Progenitor cell of endocrine pancreas (in vitro differentiated cells): ENCODE measurements at places on chromosomes 16 and 17. TPM values are rescaled to one million over a fixed set of nuclear protein-coding genes. Genes with fewer than 3 reads are reported as not detected.

- no peak for DNase-seq
These were observed 6.3 kb downstream of the TERF2IP start for GRCh38 chr16:75653922-75654321.

The PRSS53 gene
- 2.3 and 2.9 TPM in 2 replicates for total RNA-seq

The IRX3 gene
- 4.1 and 4.5 TPM in 2 replicates for total RNA-seq

The DRG2 gene
- total RNA-seq: 42.9 and 49.3 TPM in 2 replicates

DNA sequence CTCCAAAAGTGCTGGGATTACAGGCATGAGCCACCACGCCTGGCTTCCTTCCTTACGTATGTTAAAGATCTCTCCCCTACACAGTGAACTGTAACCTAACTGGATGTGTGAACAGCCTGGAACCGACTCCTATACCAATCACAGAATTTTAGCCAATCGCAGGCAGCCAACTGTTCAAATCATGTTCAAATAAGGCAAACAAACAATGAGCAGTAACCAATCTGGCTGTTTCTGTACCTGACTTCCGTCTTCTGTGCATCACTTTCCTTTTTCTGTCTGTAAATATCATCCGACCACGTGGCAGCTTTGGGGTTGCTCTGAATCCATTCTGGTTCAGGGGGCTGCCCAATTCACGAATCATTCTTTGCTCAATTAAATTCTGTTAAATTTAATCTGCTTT lies 27.5 kb downstream of the TEKT5 start:
- DNase-seq: no peak

DNA sequence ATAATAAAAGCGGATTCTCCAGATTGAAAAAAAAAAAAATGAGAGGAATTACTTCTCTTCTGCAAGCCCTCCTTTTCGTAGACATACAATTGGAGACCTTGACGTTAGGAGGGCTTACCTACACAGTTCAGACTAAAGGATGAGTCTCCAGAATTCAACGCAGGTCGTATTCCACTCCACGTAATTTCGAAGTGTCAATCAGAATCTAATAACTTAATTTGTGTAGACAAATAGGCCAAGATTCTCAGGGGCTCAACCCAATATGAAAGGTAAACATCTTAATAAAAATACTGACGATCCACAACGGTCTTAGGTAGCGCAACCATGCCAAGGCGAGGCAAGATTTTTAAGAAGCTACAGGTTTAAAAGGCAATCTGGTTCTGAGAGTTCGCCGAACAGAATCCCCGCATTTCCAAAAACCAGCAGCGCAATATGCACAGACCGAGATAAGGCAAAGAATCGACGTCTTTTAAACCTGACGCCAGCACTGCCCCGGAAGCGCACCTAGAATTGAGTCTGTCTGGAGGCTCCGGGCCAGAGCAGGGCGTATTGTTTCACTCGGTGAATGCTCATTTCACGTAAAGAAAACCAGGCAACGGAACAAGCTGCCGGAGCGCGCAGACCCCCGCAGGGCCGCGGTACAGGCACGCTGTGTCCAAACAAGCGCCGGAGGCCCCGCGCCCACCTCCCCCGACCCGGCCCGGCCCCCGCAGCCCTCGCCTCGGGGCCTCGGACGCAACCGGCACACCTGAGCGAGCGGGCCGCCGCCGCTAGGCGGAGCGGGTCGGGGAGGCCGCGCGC lies 623 bp downstream of the MBTPS1 start:
- no peak for DNase-seq
